ENCODE measurements at places on chromosomes 7 and 10.

- DNase-seq = no peak
These were observed 26.0 kb upstream of the TMEM140 start for GRCh38 chr7:135121868-135122267.

DNA sequence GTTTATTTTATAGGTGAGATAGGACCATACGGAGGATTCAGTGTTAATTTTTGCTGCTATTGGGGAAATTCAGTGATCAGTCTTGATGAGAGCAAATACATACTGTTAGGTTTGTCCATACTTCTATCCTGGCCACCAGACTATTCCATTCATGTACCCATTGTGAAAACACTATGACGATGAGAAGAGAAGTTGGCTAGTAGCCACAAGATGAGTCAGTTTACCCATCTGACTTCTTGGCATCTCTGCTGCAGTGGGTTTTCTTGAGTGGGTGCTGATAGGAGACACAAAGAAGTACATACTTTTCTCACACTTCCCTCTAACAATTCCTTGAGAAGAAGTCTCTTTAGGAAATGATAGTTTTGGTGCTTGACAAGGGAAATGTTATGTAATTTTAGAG is 133.1 kb downstream of the TFPI2 start:
- no peak for DNase-seq

GRCh38 chr7:111528331-111528730 is 34.0 kb downstream of the IMMP2L start:
- no peak for DNase-seq

DNA sequence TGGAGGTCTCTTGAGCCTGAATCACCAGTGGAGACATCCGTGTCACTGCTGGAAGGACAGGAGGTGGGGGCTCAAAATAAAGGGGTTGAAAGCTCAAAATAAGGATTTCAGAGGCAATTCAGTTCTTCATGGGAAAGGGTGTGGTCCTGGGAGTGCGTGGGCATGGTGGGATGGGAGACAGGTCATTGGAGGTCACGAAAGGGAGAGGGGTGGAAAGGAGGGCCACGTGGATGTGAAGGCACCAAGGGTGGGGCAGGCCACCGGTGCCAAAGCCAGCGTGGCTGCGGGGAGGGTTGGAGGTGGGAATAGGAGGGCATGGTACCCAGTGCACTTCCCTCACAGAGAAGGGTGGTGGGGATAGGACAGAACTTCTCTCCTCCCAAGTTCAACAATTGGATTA is 59.7 kb downstream of the HTR5A start:
- no peak for DNase-seq

DNA sequence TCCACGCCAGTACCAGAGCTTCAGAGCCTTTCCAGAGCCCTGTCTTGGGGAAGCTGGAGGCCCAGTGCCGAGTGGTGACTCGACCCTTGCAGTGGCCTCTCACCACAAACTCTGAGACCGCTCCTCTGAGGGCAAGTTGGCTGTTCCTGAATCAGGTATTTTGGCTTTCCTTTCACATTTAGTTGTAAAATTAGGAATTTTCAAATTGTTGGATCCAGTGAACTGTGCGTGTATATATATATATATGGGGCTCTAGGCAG is 128.7 kb upstream of the UNC5B start:
- no peak for DNase-seq

GRCh38 chr10:120460186-120460585 is 3.2 kb downstream of the PLPP4 start:
- no peak for DNase-seq

- no peak for DNase-seq
These were observed 40.7 kb upstream of the ZMIZ1 start for GRCh38 chr10:79028056-79028430.

- DNase-seq = no peak
These were observed 20.3 kb upstream of the CPXM2 start for GRCh38 chr10:123911866-123912265.

- no peak for DNase-seq
These were observed 333.6 kb downstream of the ADARB2 start for GRCh38 chr10:1403508-1404322.

GRCh38 chr10:69862882-69863530 is 61.3 kb downstream of the COL13A1 start:
- DNase-seq = no peak

GRCh38 chr10:72334196-72334824 is 20.4 kb downstream of the DNAJB12 start:
- DNase-seq = no peak

GRCh38 chr10:113359655-113360054 is 193.2 kb upstream of the HABP2 start:
- DNase-seq = no peak

DNA sequence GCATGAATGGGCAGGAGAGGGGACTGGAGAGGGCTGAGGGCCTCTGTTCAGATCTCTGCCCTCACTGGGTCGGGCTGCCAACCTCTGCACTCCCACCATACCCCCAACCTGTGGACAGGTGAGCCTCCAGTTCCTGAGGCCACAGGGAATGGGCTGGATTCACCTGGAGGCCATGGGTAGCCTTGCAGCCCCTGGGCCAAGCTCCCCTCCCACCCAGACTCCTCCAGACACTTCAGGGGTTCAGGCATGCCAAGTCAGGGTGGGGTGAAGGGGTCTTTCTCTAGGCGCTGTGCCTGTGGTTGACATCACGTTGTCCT is 80.5 kb downstream of the ZMIZ1 start:
- DNase-seq = no peak
